Glutamatergic neuron (in vitro differentiated cells): ENCODE measurements at places on chromosomes 12 and 14.

DNA sequence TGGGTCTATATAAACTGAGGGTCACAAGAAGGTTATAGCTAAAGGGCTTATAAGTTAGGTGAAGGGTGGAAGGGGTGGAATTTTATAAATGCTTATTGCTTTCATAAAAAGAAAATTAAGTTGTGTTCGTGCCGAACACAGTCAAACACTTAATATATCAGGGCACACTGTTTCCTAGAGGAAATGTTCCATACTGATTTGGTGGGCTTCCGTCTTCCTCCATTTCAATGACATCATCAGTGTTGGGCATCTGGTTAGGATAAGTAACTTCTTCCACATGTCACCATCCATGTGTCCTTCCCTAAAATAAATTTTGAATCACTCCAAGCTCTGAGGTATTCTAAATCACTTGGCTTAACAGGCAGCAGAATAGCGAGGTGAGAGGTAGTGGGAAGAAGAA is 466.4 kb downstream of the MED13L start:
- no peak for DNase-seq

GRCh38 chr14:81178063-81178462 is 42.7 kb downstream of the GTF2A1 start:
- no peak for DNase-seq

DNA sequence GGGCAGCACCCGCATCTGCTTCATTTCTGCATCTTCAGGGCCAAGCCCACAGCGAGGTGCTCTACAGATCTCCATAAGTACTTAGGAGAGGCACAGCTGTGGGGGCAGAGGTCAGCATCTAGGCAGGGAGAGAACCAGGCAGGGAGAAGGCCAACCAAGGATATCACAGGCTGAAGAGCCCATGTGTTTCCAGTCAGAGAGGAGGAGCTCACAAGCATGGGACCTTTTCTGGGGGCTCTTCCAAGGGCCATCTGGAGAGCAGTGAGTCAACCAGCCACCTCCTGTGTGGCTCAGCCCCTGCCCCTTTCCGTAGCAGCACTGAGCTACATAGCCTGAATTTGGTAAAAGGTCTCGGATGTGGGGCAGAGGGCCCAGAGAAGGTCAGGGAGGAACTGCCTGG is 78.5 kb downstream of the ARL6IP4 start:
- no peak for DNase-seq

DNA sequence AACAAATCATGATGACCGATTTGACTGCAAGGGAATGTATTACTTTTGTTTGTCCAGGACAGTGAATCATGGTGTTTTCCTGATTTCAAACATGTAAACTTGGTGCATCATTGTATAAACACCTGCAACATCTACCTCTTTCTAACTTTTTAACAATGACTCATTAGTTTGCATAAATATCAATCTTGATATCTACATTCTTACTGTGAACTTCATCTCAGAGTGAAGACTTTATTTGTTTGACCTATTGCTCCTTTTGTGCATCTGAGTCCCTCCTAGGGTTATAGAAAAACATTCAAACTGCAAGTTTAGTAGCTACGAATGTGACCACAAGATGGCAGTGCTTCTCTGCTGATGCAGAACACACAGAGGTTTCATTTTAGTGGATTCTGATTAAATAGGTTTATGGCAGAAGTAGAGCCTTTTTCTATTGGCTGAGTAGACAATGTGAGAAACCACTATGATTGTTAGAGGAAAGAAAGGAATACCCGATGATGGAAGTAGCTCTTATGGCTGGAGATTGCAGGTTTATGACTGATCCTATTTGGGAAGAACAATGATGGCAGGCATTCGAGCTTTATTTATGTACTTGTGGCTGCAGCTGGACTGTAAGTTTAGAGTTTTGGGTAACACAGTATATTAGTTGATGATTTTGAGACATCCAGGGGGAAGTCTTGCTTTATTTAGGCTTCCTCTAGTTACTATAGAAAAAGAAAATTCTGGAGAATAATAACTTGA is 244.2 kb upstream of the OR4E1 start:
- peak; percentile 18 for DNase-seq

DNA sequence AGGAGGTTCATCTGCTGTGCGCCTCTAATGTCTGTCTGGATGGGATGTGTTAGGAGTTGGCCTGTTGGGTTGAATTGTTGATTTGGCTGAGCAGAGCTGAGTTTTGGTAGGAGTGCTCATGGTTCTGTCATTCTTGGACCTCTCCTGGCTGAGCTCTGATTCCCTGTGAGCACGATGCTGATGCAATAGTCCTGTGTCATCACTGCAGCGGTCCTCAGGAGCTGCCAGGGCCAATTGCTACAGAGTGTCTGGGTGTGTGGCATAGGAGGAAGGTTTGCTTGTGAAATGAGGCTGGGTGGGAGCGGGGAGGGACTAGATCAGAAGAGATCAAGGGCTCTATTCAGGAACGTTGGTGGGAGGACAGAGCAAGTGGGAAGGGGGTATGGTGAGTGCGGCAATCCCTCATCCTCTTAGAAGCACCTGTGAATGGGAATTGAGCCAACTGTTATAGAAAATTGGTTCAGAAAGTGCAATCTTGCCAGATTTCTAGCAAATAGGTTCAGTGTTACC is 21.2 kb downstream of the PEX5 start:
- DNase-seq, result no peak

- DNase-seq, result no peak
These were observed 456.3 kb upstream of the RGS6 start for GRCh38 chr14:71475916-71476315.

DNA sequence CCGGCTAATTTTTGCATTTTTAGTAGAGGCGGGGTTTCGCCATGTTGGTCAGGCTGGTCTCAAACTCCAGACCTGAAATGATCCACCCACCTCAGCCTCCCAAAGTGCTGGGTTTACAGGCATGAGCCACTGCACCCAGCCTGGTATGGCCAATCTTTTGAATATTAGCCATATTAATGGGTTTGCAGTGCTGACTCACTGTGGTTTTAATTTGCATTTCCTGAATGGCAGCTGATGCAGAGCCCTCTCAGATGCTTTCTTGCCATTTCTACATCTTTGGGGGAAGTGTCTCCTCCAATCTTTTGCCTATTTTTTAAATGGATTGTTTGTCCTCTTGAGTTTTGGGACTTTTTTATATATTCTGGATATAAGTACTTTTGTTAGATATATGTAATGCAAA is 55.5 kb upstream of the NPAS3 start:
- no peak for DNase-seq

GRCh38 chr12:94513527-94513926 is 53.9 kb upstream of the CEP83 start:
- no peak for DNase-seq

GRCh38 chr14:30088620-30089019 is 161.0 kb upstream of the PRKD1 start:
- DNase-seq, result no peak

GRCh38 chr12:7118881-7119280 is 9.8 kb downstream of the RBP5 start:
- no peak for DNase-seq

- DNase-seq, result no peak
These were observed 4.1 kb downstream of the TSHR start for GRCh38 chr14:80959496-80959895.

GRCh38 chr14:78162202-78162601 is 8.0 kb upstream of the NRXN3 start:
- DNase-seq, result no peak

- DNase-seq, result no peak
These were observed 25.7 kb downstream of the TRAF3 start for GRCh38 chr14:102802834-102803523.

GRCh38 chr12:106910202-106910601 is 45.5 kb upstream of the TMEM263 start:
- no peak for DNase-seq

- DNase-seq, result no peak
These were observed 201.2 kb downstream of the FLRT2 start for GRCh38 chr14:85731186-85731585.

- no peak for DNase-seq
These were observed 6.6 kb downstream of the ZNF219 start for GRCh38 chr14:21091821-21092272.

GRCh38 chr12:77644915-77645605 is 185.6 kb upstream of the NAV3 start:
- no peak for DNase-seq

DNA sequence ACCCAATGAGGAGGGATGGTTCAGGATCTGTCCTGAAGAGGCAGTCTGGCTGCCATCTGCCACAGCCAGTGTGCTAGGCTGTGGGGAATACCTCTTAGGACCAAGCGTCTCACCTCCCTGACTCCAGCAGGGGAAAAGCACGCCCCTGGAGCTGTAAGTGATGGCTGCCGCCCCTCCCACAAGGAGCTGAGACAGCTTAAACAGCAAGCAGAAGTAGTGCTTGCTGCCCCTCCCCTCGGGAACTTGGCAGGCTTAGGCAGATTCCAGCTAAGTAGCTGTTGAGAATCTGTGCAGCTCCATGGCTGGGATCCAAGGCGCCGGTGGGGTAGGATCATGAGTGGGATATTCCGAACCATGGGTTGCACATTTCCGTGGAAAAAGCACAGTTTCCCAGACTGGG is 360.4 kb upstream of the MDGA2 start:
- DNase-seq, result peak; percentile 46

GRCh38 chr12:25249931-25250738 is 594 bp downstream of the KRAS start:
- DNase-seq, result peak; percentile 59

DNA sequence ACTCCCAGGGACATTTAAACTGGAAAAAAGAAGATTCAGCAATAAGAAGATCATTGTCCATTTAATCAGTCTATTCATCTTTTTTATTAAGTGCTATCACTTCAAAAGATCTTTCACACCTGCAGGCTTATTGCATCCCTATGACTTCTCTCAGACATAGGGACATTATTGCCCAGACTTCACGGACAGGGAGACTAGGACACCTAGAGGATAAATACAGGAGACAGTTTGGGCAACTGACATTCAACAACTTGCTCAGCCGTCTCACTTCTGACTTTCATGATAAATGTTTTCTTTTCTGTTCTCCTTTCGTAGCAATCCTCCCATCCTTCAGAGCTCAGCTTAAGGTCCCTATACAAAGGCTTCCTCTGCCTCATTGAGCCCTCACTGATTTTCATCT is 84.3 kb downstream of the TMEM30B start:
- DNase-seq, result no peak

- DNase-seq, result no peak
These were observed 4.9 kb downstream of the PHLDA1 start for GRCh38 chr12:76026643-76027063.

DNA sequence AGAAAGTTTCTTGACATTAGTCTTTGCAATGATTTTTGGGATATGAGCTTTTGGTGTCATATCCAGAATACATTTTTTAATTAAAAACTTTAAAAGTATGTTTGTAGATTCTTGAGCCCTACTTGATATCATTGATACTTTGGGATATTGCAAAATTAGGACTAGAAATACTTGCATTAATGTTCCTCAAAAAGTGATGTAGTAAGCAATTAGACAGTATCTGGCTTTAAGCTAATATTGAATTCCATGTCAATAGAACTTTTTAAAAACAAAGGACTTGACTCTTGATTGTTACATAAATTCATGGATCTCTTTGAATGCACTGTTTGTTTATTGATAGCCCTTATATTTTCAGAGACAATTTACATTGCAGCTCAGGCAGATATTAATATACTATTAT is 15.6 kb downstream of the PEX5 start:
- no peak for DNase-seq
